ENCODE measurements at places on chromosomes 16 and 17.
A peak's percentile ranks its signal among the peaks of the same experiment; 100 is the strongest.

GRCh38 chr17:28118362-28118761 is 75.9 kb downstream of the NLK start:
- DNase-seq: no peak

DNA sequence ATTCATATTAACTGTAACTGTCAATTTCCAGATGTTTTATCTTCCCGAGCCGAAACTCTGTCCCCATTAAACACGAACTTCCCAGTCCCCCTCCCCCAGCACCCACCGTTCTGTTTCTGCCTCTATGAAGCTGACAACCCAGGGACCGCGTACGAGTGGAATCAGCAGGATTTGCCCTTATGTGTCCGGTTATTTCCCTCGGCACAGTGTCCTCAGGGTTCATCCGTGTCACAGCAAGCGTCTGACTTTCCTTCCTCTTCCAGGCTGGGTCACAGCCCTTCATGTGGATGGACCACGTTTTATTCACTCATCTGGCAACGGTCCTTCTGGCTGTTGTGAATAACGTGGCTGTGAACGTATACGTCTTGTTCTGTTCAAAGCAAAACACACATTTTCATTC is 31.3 kb downstream of the METRNL start:
- no peak for DNase-seq

- no peak for DNase-seq
Measured at GRCh38 chr16:61289141-61289540, 747.1 kb downstream of the CDH8 start.

GRCh38 chr16:23016368-23016767 is 132.9 kb downstream of the USP31 start:
- DNase-seq: no peak

DNA sequence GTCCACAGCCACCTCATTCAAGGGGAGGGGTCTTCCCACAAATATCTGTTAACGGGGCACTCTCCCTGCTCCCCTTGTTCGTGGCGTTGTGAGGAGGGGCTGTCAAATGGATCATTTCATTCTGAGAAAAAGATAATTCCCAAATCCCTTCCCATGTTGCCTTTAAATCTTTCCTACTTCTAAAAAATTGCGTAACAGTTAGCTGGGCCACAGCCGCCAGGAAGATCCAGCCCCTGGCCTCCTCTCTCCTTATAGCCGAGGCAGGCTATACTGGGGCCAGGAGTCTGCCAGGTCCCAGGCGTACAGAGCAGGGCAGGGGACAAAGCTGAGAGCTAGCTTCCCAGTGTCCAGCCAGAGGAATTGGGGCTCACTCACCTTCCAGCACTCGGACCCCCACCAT is 430 bp downstream of the C16orf89 start:
- no peak for DNase-seq

GRCh38 chr16:54194334-54194743 is 92.2 kb downstream of the IRX3 start:
- no peak for DNase-seq

GRCh38 chr16:89660146-89660545 is 2.5 kb downstream of the SPATA33 start:
- no peak for DNase-seq

GRCh38 chr17:45013021-45013997 is 38.1 kb downstream of the DCAKD start:
- DNase-seq: no peak

DNA sequence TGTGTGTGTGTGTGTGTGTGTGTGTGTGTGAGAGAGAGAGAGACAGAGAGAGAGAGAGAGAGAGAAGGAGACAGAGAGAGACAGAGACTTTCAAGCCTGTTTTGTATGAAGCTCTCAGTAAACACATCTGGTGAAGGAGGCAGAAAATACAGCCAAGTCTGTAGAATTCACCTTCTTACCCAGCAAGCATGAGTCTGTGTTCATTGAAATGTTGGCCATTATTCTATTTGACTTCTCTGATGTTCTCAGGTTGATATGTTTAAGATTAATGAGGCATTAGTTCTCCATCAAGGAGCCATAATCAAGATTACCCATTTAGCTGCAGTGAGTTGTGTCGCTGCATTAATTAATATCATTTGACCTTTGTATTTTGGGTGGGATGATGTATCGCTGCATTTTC is 895.8 kb upstream of the EEF2KMT start:
- no peak for DNase-seq

- no peak for DNase-seq
Measured at GRCh38 chr16:411576-412265, 10.0 kb downstream of the DECR2 start.

GRCh38 chr17:73126716-73127473 is 34.4 kb upstream of the SLC39A11 start:
- DNase-seq: no peak

DNA sequence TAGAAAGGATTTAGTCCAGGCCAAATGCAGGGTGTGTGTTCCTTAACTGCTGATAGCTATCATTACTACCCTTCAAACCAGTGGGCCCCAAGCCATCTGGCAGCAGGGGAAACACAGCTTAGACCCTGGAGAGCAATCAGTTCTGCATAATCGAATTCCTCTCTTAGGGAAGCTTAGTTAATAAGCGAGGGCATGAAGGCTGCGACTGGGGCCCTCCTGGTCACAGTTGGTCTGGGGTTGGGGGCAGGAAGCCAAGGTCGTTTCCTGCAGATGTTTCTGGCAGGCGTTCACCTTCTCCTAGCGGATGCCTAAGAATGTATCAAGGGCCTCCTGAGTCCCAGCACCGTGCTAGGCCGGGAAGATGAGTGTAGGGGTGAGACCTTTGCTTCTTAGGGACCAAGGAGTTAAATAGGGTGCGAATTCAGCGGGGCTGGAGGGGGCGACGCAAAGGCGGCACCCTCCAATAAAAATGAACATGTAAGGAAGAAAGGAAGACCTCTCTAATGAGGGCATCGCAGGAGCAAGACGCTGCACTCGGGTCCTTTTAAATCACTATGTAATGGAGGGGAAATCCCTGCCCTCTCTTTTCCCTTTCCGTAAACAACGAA is 16.5 kb upstream of the EEF2K start:
- DNase-seq: no peak

DNA sequence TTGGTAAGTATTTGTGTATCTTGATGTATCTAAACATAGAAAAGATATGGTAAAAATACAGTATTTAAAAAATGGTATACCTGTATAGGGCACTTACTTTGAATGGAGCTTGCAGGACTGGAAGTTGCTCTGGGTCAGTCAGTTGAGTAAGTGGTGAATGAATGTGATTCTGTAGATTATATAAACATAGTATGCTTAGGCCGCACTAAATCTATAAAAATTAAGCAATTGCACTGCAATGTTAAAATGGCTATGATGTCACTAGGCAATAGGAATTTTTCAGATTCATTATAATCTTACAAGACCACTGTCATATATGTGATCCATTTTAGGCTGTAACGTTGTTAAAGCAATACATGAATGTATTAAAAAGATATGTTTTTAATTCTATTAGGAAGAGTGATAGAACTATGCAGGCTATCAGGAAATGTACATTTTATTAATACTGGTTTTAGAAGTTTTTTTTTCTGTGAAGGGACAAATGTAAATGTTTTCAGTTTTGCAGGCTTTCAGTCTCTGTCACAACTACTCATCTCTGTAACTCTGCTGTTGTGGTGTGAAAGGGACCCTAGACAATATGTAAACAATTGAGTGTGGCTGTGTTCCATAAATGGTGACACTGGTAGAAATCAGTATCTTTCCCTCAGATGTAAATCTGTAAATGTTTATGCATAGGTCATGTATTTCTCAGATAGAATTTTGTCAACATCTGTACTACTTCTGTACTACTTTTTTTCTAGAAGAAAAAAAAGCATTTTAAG is 10.5 kb downstream of the CBFB start:
- DNase-seq: no peak

DNA sequence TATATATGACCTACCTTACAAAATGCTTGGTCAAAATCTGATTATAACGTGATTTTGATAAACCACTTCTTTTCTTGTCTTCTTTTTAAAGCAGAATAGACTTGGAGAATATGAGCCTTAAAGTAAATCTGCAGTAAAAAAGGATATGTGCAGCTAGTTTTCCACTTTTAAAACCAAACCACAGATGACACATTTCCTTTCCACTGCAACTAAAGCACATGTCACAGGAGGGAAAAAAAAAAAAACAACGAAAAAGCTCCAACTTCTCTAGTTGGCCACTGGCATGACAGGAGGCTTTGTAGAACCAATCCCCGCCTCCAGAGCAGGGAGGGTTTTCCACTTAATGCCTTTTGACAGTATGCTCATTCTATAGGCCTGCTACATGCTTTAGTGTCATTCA is at the start of gene EVI2A:
Gene EVI2A, minus strand, starts transcription at position 142 of the 400 bp plus-strand sequence. CDS start 2,609 bp downstream, outside the sequence.
- DNase-seq: peak; percentile 70

DNA sequence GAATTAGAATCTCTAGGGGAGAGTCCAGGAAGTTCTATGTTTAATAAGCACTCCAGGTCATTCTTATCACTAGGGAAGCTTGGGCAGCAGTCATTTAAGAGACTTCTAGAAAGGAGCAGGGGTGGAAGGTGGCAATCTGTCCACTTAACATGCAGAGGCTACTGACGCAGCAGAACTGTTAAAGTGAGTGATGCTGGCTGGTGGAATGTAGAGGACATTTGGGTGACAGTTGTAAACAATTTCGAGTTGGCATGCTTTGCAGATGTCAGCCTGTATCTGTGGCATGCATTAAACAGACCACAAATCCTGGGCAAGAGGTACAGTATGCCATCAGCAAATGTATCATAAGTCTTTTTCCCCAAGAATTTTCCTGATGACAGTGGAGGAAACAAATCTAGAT is 40.5 kb upstream of the HS3ST3A1 start:
- DNase-seq: no peak

DNA sequence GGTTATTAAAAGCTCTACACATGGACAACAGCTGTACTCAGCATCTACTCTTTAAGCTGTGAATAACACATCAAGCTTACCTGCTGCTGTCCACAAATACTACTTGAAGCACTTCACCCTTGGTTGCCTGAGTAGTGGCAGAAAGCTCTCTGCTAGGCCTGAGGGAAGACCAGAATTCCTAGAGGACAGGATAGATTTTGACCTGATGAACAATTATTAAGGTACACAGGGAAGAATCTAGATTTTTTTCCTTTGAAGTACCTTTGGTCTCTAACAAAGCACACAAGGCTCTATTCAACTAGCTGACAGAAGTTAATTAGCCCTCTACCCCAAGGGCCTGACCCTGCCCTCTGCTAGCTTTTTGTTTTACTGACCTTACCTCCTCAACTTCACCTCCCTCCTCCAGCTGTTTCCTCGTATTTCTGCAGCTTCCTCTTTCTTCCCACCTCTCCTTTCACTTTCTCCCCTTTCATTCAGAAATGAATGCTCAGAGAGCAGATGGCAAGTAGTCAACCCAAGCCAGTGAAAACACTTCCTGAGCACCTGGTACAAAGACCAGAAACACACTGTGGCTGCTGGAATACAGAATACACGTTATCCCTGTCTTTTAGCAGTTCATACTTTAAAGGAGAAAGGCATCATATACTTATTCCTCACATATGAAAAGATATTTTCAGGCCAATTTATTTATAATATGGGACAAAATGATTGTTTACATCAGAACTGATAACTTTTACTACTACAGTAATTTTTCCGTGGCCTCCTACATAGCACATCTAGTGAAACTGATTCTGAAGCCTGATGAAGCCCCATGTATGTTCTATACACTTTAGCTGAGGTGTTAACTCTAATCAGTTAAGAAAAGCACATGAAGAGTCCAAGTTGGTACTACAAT is 5.7 kb upstream of the VEZF1 start:
- DNase-seq: no peak

DNA sequence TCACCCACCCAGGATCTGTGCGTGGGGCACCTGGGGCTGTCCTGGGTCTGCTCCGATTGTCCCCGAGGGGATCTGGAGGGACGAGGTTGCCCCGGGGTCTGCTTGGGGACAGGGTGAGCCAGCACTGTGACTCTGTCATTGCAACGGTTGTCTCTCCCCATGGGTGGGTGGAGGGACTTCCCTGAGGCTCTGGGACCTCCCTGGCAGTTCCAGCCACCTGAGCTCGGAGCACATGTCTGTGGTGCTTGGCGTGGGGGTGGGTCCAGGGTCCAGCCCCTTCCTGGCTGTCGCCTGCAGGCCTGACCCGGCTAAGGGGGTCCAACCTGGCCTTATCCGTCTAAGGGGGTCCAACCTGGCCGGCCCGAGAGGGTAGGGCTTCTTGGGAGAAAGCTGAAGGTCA is 8.5 kb upstream of the CBFA2T3 start:
- no peak for DNase-seq

DNA sequence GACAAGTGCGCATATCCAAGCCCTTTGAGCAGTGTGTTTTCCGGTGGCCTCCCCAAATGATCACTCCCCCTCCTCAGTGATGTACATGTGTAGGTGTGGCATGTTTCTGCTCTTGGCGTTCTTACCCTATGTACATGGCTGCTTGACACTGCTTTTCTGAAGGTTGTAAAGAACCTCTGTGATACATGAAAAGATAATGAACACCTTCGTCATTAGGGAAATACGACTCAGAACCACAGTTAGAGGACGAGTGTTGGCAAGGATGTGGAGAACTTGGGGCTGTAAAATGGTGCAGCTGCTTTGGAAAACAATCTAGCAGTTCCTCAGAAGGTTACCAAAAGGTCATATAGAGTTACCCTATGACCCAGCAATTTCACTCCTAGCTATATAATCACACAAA is 28.6 kb downstream of the CEP95 start:
- DNase-seq: no peak

GRCh38 chr17:79655672-79656290 is 44.9 kb upstream of the RBFOX3 start:
- no peak for DNase-seq

DNA sequence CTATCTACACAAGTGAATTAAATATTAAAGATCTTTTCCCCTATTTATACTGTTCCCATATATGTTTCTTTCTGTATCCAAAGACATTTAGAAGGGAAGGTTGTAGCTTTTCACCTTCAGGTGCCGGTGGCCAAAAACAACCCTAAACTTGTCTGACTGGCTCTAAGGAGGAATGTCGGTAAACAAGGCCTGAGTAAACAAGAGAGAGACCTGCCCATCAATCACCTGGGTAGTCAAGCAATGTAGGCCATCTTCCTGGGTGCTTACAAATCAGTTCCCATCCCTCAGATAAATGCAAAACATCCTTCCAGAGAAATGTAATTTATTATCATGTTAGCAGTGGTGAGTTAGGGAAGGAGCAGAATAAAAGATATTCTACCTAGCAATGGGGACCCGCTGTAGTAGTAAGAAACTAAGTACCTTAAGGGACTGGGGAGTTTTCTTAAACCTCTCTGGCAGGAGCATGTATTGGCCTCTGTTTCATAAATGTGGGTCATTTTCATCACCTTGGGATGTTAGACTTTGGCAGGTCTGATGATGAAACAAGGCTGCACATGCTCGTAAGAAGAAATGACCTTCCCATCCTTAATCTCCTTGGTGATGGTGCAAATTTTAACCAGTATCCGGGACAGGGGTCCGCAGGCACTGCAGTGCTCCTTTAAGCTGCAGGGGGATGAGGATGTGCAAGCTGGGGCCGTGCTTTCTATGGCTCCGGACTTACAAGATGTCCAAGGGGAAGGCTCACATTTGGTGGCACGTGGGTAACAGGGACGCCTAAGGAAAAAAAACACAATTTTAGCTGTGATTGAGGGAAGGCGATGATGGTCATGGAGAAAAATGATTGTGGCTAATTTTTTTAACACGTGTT is 8.4 kb downstream of the KRT39 start:
- DNase-seq: no peak
